GM12878 (cell line): ENCODE measurements at places on chromosomes 12 and 14. TPM values are rescaled to one million over a fixed set of nuclear protein-coding genes. Genes with fewer than 3 reads are reported as not detected.

CLEC2D gene
- total RNA-seq: 15.4 and 15.5 TPM in 2 replicates

- DNase-seq: no peak
These were observed 50.5 kb downstream of the FAM222A start for GRCh38 chr12:109764123-109764522.

DNA sequence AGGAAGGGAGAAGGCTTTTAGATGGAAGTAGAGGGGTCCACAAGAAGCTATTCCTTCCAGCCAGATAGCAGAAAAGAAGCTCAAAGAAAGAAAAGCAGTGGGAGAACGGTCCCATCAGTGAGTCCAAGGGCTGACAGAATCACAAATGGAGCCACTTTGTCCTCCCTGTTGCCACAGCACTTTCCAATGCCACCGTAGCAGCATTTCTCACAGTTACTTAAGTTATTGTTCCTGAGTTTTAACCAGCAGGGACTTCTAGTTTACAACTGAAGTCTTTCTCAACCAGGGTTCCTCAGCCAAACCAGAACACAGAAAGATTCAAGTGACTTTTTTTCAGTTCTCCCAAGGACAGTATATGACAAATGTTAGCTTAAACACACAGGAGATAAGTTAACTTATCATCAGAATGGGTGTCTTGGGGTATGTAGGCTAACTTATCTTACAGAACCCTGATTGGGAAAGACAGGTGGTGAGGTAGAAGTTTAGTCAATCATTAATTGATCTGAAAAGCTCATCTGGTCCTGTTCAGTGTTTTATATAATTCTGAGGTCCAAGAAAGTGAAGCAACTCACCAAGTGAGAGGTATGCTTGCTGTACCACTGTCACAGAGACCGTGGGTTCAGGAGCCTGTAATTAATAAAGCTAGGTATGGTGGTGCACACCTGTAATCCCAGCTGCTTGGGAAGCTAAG lies 7.0 kb downstream of the GATC start:
- DNase-seq: no peak

GRCh38 chr12:96496944-96497343 lies 7.6 kb downstream of the CFAP54 start:
- DNase-seq: no peak

- no peak for DNase-seq
These were observed 75.2 kb downstream of the RIMBP2 start for GRCh38 chr12:130640901-130641300.

GRCh38 chr14:94111276-94112095 lies 950 bp downstream of the IFI27 start:
- no peak for DNase-seq

DNA sequence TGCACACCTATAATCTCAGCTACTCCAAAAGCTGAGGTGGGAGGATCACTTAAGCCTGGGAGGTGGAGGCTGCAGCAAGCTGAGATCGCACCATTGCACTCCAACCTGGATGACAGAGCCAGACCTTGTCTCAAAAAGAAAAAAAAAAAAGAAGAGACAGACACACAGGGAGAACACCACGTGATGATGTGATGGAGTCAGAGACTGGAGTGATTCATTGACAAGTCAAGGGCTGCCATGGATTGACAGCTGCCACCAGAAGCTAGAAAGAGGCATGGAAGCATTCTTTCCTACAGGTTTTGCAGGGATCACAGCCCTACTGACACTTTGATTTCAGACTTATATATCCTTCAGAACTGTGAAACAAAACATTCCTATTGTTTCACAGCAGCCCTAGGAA lies 3.5 kb upstream of the HCFC2 start:
- no peak for DNase-seq

DNA sequence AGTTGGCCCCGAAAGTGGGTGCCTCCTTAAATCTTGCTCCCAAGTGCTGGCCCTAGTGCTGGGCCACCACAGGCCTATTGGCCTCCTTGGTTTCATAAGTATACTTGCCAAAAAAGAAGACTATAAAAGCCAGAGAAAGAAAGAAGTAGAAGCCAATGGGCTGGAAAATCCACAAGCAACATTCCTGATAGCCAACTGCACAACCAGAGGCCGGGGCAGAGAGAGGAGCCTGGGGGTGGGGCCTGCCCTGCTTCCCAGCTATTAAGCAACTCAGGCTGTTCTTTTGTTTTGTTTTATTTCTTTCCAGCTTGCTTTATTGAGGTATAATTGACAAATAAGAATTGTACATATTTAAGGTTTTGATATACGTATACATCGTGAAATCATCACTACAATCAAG lies 177.2 kb upstream of the NTF3 start:
- DNase-seq: no peak
